ENCODE measurements at places on chromosomes 2 and 18.

GRCh38 chr2:223625652-223626051 lies 23.5 kb upstream of the SCG2 start:
- no peak for DNase-seq

DNA sequence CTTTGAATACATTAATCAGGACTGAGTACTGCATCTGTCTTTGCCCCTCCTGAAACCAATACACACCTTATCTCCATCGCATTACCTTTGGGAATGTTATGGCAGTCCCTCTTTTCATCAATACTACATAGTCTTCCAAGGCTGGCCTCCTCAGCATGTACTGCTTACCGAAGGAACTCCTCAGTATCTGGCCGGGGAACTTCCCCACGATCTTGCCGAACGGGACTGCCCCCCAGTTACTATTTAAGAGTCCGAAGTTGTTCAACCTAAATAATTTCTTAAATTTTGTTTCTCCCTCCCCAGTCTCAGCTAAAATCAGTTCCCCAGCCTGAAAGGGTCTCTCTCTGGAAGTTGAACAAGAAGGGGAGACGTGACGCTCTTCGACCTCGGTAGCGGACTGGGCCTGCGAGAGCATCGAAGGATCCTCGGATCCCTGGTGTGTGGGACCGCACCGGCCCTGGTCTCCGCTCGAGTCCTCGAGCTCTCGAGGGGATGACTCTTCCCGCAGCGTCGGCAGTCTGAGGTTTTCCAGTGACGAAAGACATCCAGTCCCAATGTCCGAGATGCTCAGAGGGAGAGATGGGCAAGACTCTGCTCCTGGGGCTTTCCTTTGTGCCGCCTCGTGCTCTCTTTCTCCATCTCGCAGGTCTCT lies 489 bp downstream of the TRMT61B start:
- DNase-seq = peak; percentile 31

DNA sequence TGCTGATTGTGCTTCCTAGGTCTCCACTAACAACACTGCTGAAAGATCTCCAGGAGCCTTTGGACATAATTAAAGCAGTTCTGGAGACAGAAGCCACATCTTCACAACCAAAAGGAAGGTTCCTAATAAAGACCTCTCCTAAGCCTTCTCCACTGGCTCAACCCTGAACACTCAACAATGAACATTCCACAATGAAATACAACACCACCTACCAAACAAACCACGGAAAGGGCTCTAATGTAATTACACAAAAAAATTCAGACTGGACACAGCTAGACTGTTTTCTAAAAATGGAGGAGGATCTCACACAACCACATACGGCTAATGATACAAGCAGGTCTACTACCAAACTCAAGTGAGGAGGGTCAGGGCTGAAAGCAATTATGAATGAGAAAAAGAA lies 43.6 kb downstream of the NOL10 start:
- DNase-seq = no peak

- no peak for DNase-seq
These were observed 8.5 kb downstream of the PSMD14 start for GRCh38 chr2:161316701-161317100.

DNA sequence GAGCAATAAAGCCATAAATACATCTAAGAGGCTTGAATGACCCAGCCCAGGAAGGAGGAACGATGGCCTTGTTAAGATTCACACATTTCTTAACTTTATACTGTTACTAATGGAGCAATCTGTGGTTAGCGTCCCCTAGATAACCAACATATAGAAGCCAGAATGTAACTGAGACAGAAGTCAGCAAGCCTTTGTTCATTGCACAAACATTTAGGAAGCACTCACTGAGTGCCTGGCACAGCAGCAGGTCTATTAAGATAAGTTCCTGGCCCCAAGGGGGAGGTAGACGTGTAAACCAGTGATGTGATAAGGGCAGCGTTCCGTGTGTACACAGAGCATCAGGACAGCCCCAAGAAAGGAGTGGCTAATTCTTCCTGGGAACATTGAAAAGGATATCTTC lies 63.6 kb upstream of the ATL2 start:
- DNase-seq = peak; percentile 37

- DNase-seq = no peak
These were observed 176.7 kb downstream of the IKZF2 start for GRCh38 chr2:212974692-212975091.

DNA sequence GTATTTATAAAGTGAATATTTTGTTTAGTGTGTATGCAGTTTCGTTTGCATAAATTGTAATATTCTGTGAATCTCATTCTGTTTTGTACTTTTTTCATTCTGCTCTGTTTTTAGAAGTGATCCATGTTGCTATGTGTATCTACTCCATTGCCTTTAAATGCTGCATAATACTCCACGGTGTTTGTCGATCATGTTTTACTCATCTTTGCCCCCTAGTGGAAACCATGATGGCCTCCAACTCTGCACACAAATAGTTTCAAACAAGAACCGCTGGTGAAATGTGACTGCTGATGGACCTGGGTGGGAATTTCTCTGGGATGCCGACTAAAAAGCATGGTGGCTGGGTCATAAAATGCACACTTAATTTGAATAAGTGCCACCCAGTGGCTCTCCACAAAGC lies 32.0 kb upstream of the SKOR2 start:
- DNase-seq = peak; percentile 51
